ENCODE measurements at places on chromosomes 12 and 14. TPM values are rescaled to one million over a fixed set of nuclear protein-coding genes. Genes with fewer than 3 reads are reported as not detected.
A peak's percentile ranks its signal among the peaks of the same experiment; 100 is the strongest.

GRCh38 chr14:68709007-68709406, 83.9 kb downstream of the ZFP36L1 start:
- no peaks in the 10 kb centered on the region for H3K36me3 ChIP-seq
- H3K27ac ChIP-seq: no peak overlapping the region
- DNase-seq: no peak
- no peaks in the 10 kb centered on the region for H3K4me1 ChIP-seq
- H3K4me3 ChIP-seq: no peak overlapping the region

GRCh38 chr12:54666008-54666407, 17.8 kb upstream of the DCD start:
- no peak for DNase-seq
- no peaks in the 10 kb centered on the region for H3K36me3 ChIP-seq
- H3K27ac ChIP-seq: no peak overlapping the region

GRCh38 chr14:23602181-23603095, 23.8 kb upstream of the JPH4 start:
- no peak overlapping the region for H3K4me3 ChIP-seq
- no peaks in the 10 kb centered on the region for H3K36me3 ChIP-seq
- H3K27me3 ChIP-seq: no peaks in the 10 kb centered on the region
- no peak for DNase-seq
- H3K27ac ChIP-seq: no peak overlapping the region

- peaks cover 14% of the 10 kb centered on the region for H3K4me1 ChIP-seq
- H3K36me3 ChIP-seq: no peaks in the 10 kb centered on the region
- no peaks in the 10 kb centered on the region for H3K27me3 ChIP-seq
- DNase-seq: no peak
- H3K27ac ChIP-seq: peak overlapping the region; percentile 78
- no peak overlapping the region for H3K4me3 ChIP-seq
Measured at GRCh38 chr14:51988221-51988620, 1.1 kb upstream of the RTRAF start.

DNA sequence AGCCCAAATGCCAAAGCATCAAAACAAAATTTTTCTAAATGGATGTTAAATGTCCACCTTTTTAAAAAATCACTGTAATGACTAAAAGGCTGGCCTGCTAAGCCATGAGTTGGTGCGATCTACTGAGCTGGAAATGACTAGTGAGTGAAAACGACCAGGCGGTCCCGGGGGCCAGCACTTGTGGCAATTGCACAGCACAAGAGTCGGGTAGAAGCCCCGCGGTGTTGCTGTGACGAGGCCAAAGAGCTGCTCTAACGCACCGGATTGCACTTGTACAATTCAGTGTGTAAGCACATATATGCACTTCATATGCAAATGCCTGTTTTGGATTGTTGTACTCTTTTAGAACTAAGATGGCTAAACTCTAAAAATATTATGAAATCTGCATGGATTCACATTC, 64.1 kb upstream of the DYNC1H1 start:
- no peak overlapping the region for H3K4me3 ChIP-seq
- peaks cover 2% of the 10 kb centered on the region for H3K36me3 ChIP-seq
- no peak overlapping the region for H3K27ac ChIP-seq
- H3K27me3 ChIP-seq: no peaks in the 10 kb centered on the region

GRCh38 chr14:52434955-52435354, 117.3 kb downstream of the TXNDC16 start:
- no peaks in the 10 kb centered on the region for H3K36me3 ChIP-seq
- H3K27ac ChIP-seq: no peak overlapping the region
- no peak overlapping the region for H3K4me3 ChIP-seq
- H3K4me1 ChIP-seq: no peaks in the 10 kb centered on the region
- H3K27me3 ChIP-seq: no peaks in the 10 kb centered on the region
- no peak for DNase-seq

DNA sequence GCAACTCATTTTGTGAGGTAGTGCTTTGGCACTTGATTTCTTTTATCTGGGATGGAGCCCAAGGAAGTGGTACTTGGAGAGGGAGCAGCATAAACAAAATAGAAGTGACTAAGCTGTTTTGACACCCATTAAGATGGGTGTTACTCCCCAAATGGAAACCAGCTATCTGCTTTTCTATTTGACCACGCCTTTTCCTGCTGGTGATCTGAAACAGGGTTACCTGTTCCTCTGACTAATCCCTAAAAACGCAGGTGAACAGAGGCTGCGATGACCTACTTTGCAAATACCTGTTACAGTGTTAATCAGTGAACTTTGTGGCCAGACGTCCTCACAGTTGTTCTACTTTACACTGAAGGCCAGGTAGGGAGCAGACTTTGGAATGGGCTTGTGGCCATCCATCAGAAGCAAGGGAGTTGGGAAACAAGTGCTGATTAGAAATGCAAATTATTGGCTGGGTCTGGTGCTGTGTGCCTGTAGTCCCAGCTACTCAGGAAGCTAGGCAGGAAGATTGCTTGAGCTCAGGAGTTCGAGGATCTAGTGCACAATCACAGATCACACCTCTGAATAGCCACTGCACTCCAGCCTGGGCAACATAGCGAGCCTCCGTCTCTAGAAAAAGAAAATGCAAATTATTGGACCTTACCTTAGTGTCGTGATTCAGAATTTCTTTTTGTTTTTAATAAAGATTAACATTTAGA, 58.3 kb upstream of the HECTD1 start:
- peak; percentile 63 for DNase-seq
- no peaks in the 10 kb centered on the region for H3K27me3 ChIP-seq
- peaks cover 48% of the 10 kb centered on the region for H3K4me1 ChIP-seq
- peak overlapping the region; percentile 77 for H3K27ac ChIP-seq
- H3K4me3 ChIP-seq: no peak overlapping the region

DNA sequence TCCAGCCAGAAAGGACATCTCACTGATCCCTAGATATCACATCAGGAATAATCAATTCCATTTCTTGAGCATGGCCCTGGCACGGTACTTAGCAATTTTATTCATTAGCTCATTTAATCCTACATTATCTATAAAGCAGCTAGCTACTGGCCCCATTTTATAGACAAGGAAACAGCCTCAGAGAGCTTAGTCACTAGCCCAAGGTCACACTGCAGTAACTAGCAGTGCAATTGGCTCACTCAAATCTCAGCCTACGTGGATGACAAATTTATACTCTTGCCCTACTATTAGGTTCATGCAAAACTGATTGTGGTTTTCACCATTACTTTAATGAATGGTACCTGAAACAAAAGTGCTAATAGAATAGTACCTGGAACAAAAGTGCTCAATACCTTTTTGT, 41.7 kb downstream of the NUAK1 start:
- no peak for DNase-seq
- peaks cover 24% of the 10 kb centered on the region for H3K4me1 ChIP-seq
- H3K27ac ChIP-seq: no peak overlapping the region
- no peaks in the 10 kb centered on the region for H3K27me3 ChIP-seq
- no peaks in the 10 kb centered on the region for H3K36me3 ChIP-seq
- no peak overlapping the region for H3K4me3 ChIP-seq

DNA sequence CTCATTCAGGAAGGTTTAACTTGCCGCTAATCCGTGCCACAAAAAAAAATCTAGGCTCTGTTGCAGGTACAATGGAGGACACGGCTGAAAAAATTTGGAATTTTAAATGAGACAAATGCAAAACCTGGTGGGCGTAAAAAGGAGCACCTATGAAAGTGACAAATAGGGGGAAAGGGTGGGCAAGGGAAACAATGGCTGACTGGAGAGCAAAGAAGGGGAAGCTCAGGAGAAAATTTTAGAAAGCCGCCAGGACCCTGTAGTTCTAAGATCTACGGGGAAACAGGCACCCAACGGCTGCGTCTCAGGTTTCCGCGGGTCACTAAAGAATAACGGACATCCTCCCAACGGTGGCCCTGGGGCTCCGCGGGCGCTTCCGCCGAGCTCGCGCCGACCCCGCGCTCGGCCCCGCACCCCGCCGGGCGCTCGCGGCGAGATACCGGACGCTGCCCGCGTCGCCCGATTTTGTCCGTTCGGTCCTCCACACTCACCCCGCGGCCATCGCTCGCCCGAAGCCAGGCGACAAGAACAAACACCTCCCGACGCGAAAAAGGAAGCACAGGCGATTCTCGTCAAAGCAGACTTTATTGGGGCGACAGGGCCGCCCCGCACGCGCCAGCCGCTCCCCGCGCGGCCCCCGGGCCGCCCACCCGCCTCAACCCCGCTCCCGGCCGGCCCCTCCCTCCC, 1.1 kb upstream of the YY1 start:
- H3K36me3 ChIP-seq: no peaks in the 10 kb centered on the region
- no peaks in the 10 kb centered on the region for H3K27me3 ChIP-seq
- peak overlapping the region; percentile 89 for H3K4me3 ChIP-seq
- H3K27ac ChIP-seq: peak overlapping the region; percentile 88
- DNase-seq: peak; percentile 40

The KRT72 gene
- not detected for total RNA-seq

The CMKLR1 gene
- not detected for total RNA-seq

The CLEC7A gene
- total RNA-seq: not detected

The HECTD4 gene
- 54.5 TPM for total RNA-seq
